Pancreas (tissue), 10 donors: ENCODE measurements at places on chromosomes 11 and 22. TPM values are rescaled to one million over a fixed set of nuclear protein-coding genes. Genes with fewer than 3 reads are reported as not detected.

GRCh38 chr22:28141614-28142013, 222.6 kb upstream of the PITPNB start:
- DNase-seq: no peak

DNA sequence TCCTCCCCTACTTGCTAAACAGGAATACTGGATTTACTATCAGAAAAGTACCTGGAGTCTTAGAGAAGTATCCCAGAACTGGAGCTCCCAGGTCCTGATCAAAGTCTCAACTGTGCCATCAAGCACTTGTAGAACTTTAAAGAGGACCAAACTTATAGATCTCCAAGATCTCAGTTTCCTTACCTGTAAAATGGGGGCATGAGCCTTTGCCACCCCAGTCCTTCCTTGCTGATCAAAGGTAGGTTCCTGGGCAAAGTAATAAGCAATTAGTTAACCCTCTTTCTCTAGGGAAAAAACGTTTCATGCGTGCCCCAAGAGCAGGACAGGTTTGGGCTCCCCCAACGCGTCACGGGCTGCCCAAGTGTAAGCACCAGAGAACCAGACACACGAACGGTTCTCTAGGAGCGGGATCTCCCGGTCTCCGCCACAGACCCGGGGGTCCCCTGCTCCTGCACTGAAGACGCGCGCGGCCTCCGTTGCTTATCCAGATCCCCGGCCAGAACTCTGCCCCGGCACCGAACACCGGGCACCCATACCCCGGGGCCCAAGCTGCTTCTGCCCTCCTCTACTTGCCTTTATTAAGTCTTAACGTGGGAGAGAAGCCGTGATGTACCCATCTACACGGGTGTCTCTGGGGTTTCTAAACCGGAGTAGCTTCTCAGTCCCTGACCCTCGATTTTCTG, 505 bp downstream of the ZNF214 start:
- DNase-seq: peak; percentile 32

- no peak for DNase-seq
Observed at GRCh38 chr11:96097844-96098421, 174.0 kb upstream of the MTMR2 start.

RHOD gene
- 17.7 TPM for total RNA-seq

ANKK1 gene
- 0.12 TPM for total RNA-seq
